NCI-H1092 treated with DMSO at 0.1 percent for 48 hours (cell line): ENCODE measurements at places on chromosomes 3 and 15.

DNA sequence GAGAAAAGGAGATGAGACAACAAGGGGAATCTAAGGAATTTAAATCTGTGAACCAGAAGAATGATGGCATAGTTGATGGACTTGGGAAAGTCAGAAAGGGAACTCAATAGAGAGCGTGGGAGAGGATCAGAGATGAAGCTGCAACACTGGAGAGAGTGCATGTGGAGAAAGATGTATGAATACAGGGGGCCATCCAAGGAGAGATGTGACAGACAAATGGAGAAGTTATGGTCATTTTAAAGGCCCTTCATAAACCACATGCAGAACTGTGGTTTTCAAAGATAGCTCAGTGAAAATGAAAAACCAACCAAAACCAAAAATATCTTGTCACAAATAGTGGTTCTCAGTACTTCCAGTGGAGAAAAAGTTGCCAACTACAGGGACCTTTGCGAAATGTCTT is 265.2 kb downstream of the SUCLG2 start:
- DNase-seq, result no peak

GRCh38 chr3:171569571-171570132 is 109.4 kb upstream of the TNIK start:
- DNase-seq, result no peak

- DNase-seq, result no peak
Measured at GRCh38 chr3:46918634-46919033, 41.1 kb downstream of the PTH1R start.

DNA sequence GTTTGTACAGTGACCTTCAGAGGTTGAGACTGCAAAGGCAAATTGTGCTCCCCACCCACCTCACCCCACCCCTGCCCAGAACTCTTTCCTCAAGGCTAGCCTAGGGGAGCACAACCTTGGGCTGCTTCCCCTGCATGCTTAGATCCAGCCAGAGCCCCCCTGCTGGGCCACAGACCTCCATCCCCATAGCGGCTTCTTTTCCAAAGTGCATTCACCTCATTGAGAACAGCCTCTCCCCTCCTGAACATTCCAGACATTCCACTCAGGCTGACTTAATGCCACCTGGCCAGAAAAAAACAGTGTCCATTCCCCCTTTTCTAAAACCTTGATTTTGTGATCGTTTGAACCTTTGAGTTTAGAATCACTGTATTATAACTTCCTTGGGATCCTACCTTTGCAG is 124.4 kb upstream of the TOPAZ1 start:
- DNase-seq, result no peak
